ENCODE measurements at places on chromosomes 3 and 15.

- no peak for DNase-seq
Observed at GRCh38 chr3:127452321-127452821, 138.2 kb downstream of the TPRA1 start.

GRCh38 chr3:115657168-115657567 is 33.9 kb downstream of the GAP43 start:
- no peak for DNase-seq

GRCh38 chr3:56985878-56986277 is 74.6 kb upstream of the SPATA12 start:
- DNase-seq, result no peak

DNA sequence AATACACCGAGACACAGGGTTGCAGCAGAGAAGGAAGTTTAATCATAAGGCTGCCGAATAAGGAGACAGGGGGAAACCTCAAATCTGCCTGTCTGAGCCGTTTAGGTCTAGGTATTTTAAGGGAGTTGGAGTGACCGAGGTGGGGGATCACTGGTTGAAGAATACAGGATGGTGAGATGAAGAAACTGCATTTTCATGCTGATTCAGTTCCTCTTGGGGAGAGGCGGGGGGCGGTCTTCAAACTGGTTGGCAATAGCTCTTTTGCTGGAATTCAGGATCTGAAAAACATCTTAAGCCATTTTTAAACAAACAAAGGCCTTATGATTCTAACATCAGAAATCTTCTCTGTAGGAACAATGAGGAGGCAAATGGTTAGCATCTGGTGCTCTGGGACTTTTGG is 699.5 kb upstream of the CFAP20DC start:
- no peak for DNase-seq

DNA sequence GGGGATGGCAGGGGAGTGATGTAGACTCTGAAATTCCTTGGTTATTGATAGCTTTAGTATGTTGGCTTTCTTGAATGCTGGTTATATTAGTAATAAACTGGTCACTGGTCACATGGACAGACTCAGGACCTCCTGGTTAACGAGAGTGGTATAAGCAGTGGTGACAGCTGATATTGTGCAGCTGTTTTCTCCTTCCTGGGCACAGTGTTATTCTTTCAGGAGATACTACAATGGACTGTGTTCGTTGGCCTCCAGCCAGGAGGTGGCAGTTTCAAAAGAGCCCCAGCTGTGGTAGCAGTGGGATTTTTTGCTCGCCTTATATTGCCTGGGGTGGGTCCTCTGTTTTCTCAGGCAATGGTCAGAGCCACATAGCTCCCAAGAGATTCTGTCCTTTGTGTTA is 181.6 kb upstream of the RBMS3 start:
- DNase-seq, result no peak

DNA sequence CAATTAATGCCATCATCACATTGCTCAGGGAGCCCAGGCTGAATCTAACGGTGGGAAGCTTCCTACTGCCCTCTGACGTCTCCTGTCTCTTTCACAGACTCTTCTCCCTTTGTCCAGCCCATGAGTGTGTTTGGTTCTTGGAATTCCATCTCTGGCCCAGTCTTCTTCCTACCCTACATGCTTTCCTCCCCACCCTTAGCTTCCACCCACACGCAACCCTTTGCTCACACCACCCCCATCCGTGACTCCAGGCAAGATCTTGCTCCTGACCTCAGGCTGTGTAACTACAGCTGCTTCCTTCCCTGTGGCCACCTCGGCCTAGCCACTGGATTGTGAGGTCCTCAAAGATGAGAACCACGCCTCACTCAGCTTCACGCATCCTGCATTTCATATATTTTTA is 72.3 kb upstream of the THBS1 start:
- no peak for DNase-seq

- DNase-seq, result no peak
Observed at GRCh38 chr3:138469874-138470273, 35.5 kb downstream of the ESYT3 start.

GRCh38 chr3:128698211-128699047 is 27.6 kb upstream of the RAB7A start:
- DNase-seq, result no peak

DNA sequence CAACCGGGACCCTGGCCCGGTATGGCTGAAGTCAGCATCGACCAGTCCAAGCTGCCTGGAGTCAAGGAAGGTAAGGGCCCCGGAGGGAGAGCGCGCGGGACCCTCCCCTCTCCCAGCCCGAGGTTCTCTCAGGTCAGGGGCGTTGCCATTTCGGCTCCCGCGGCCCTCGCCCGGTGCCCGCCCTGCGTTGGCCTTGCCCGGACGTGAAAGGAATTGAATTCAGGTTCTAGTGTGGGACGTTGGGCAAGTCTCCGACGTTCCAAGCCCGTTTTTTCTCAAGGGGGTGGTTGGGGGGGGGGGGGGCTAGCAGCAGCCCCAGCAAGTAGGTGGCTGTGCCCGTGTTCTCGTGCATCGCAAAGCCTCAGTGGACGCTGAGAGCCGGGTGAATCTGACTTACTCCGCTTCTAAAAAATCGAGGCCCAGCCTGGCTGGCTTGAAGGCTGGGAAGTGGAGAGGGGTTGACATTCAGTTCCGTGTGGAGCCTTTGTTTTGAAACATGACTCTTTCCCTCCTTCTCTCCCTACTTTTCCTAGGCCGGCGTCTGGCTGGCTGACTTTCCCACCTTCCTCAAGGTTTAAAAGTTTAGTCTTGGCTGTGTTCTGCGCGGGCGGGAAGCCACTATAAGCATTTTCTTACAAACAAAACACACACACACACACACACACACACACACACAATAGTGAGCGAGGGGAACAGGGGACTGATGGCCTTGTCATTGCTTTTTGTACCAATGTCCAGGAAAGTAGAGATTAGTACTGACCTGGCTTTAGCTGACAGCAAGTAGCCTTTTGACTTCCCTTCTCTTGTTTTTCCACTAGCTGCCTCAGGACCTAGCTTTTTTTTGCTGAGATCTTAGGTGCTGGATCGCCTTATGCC is at the start of gene UTS2B:
TSS of gene UTS2B (minus strand) at position 873 of the 876 bp plus-strand sequence. CDS start 48,337 bp downstream, outside the sequence.
- peak; percentile 21 for DNase-seq

GRCh38 chr15:61032600-61033286 is 196.4 kb downstream of the RORA start:
- DNase-seq, result no peak

GRCh38 chr3:11829416-11829815 is 17.3 kb downstream of the TAMM41 start:
- DNase-seq, result no peak

DNA sequence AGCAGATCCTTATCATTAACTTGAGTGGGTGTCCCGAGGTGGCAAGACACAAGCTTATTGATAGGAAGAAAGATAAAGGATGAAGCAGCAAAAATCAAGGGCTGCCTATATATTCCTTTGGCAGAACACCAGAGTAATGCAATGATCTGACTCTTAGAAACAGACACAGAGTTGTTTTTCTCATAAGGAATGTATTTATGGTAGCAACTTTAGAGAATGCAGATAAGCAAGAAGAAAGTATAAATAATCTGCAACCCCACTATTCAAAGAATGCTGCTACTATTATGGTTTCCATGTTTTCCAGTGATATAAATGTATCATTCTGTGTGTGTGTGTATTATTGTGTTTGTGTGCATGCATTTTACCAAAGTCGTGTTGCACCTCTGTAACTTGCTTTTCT is 208.3 kb downstream of the THSD4 start:
- DNase-seq, result no peak

GRCh38 chr15:62558640-62559380 is 393.7 kb upstream of the C2CD4B start:
- DNase-seq, result no peak

DNA sequence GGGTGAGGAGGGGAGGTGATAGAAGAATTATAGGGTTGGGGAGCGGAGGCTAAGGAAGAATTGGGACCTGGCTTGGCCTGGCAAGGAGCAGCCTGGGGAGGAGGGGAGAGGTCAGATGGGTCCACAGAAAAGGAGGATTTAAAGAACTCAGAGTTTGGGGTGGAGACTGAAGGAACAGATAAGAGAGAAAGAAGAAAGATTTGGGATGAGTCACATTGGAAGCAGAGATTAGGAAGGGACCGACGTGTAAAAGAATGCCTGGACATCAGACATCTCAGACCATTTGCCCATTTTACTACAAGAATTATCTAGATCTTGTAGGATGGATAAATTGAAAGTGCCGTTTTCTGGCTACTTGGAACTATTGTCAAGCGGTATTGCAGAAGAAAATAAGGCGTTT is 10.4 kb downstream of the TCAIM start:
- no peak for DNase-seq

- no peak for DNase-seq
Observed at GRCh38 chr3:116394365-116394764, 50.9 kb downstream of the LSAMP start.

DNA sequence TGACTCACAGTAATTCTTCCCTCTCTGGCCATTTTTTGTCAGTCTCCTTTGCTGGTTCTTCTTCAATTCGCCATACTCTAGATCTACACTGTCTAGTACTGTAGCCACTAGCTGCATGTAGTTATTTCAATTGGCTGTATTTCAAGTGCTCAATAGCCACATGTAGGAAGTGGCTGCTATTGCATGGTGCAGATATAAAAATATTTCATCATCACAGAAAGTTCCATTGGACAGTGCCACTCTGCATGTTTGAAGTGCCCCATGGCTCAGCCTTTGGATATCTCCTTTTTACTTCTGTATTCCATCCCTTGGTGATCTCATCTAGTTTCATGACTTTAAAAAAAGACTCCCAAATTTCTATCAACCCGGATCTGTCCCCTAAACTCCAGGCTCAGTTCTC is 22.1 kb downstream of the PPP2R3A start:
- no peak for DNase-seq

Measured in COLO829 (cell line).